ENCODE measurements at places on chromosomes 3 and 15. TPM values are rescaled to one million over a fixed set of nuclear protein-coding genes. Genes with fewer than 3 reads are reported as not detected.

DNA sequence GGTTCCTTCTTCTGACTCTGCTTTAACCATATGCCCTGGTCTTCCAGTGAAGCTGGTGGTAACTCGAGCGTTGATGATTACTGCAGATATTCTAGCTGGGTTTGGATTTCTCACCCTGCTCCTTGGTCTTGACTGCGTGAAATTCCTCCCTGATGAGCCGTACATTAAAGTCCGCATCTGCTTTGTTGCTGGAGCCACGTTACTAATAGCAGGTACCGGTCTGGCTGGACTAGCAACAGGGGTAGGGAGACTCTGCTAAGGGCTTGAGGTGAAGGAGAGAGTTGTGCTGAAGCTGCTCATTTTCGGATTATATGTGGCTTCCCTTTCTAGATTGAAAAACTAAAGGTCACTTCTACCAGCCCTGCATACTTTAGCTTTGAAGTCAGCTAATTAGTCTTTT lies 16.8 kb downstream of the CLDN16 start:
- no peak overlapping the region for H3K27ac ChIP-seq
- H3K36me3 ChIP-seq: no peaks in the 10 kb centered on the region
- no peaks in the 10 kb centered on the region for H3K4me1 ChIP-seq

GRCh38 chr3:69410301-69410700 lies 24.4 kb upstream of the FRMD4B start:
- H3K4me3 ChIP-seq: no peak overlapping the region
- H3K27ac ChIP-seq: no peak overlapping the region
- no peaks in the 10 kb centered on the region for H3K27me3 ChIP-seq
- no peaks in the 10 kb centered on the region for H3K4me1 ChIP-seq
- no peaks in the 10 kb centered on the region for H3K36me3 ChIP-seq

- no peak overlapping the region for H3K4me3 ChIP-seq
- no peak overlapping the region for H3K27ac ChIP-seq
- no peaks in the 10 kb centered on the region for H3K4me1 ChIP-seq
- no peak for DNase-seq
Measured at GRCh38 chr3:99504258-99504657, 134.1 kb upstream of the COL8A1 start.

The P2RY14 gene
- total RNA-seq: not detected

The CLDN18 gene
- total RNA-seq: 0.17 TPM

The A4GNT gene
- total RNA-seq: not detected

Data from HCT116 (cell line).